Right ventricle myocardium superior (tissue), 1 donor: ENCODE measurements at places on chromosomes 5 and 9. TPM values are rescaled to one million over a fixed set of nuclear protein-coding genes. Genes with fewer than 3 reads are reported as not detected.

The SMC2 gene
- 8.4 TPM for total RNA-seq

The SLC46A2 gene
- total RNA-seq: not detected

The PCDHGA6 gene
- total RNA-seq: 6.7 TPM

The BHMT2 gene
- total RNA-seq: 10.0 TPM

The GADD45G gene
- total RNA-seq: 48.9 TPM

The IFNA13 gene
- not detected for total RNA-seq

The SLC34A1 gene
- total RNA-seq: not detected

The PHYHD1 gene
- total RNA-seq: 28.7 TPM

The HMHB1 gene
- total RNA-seq: not detected

The ANAPC2 gene
- 33.9 TPM for total RNA-seq

The ADGRD2 gene
- not detected for total RNA-seq

The NAIP gene
- 4.2 TPM for total RNA-seq

The PCDHB13 gene
- total RNA-seq: 2.8 TPM

The ITK gene
- total RNA-seq: 0.13 TPM

The PCDHB9 gene
- 0.81 TPM for total RNA-seq

The PHPT1 gene
- total RNA-seq: 345 TPM

The SPINK1 gene
- total RNA-seq: not detected

The NIPAL4 gene
- not detected for total RNA-seq

The TOR4A gene
- total RNA-seq: 16.6 TPM

The IFNA10 gene
- not detected for total RNA-seq

The PTGDS gene
- 6,152 TPM for total RNA-seq

The LHX3 gene
- not detected for total RNA-seq

The KLF4 gene
- 32.4 TPM for total RNA-seq
